Stimulated activated CD4-positive, alpha-beta T cell treated with anti-CD3 and anti-CD28 coated beads, TNF-alpha, amount 100 ng/mL, for 24 hours (primary cell): ENCODE measurements at places on chromosomes 1 and 21.
A peak's percentile ranks its signal among the peaks of the same experiment; 100 is the strongest.

DNA sequence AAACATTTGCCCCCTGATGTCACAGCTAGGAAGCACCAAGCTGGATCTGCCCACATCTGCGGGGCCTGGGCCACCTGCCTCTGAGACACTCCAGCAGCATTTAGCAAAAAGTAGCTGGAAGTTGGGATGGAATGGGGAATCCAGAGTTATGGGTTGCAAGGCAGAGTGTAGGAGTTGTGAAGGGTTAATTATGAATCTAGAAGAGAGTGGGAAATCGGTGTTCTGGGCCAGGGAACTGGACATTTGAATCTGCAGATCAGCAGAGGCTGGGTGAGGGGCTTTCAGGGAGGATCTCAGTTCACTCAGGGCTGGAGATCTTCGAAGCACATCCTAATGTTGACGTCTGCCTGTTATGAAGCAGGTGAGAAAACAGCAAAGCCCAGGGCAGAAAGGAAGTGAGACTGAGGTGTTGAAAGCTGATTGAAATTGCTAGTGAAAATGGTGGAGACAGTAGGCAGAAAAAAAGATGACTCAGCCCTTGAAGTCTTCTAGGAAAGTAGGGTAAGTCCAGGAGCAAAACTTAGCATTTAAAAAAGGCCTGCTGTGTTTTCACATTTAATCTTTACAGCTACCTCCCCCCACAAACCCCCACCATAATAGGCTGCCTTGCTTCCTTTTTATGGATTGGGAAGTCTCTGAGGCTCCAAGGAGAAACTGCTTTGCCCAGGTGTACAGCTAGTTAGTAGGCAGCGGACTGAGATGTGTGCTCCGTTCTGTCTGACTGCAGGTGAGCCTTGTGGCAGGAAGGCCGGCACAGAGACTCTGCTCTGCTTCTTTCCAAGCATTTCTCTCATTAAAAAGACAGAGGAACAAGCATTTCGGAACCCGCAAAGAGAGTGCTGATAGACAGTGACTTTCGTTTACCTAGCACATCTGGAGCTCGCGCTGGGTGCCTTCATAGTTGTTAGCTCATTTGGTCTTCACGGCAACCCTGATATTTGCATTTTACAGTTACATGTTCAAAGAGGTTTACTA, 7.2 kb downstream of the VANGL1 start:
- DNase-seq: peak; percentile 3

DNA sequence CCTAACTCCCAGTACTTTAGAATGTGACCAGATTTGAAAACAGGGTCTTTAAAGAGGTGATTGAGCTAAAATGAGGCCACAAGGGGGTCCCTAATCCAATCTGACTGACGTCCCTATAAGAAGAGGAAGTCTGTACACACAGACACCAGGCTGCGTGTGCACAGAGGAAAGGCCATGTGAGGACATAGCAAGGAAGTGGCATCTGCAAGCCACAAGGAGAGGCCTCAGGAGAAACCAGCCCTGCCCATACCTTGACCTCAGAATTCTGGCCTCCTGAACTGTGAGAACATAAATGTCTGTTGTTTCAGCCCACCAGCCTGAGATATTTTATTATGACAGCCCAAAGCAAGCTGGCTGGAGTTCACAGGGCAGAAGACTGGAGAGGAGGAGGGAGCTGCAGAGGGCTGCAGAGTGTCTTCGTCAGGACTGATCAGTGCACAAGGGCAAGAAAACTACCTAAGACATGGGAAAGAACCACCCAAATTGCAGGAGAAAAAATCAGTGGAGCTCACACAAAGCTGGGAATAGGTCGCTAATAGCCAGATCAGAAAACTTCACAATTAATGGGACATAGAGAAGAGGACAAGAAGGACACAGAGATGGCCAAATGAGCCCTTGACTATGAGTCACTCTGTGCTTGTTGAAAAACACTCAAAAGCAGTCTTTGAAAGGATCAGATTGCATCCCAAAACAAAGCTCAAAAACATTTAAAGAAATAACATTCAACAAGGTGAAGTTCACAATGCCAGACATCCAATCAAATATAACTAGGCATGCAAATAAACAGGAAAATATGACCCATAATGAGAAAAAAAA, 14.1 kb upstream of the WNT9A start:
- no peak for DNase-seq

- DNase-seq: peak; percentile 37
Observed at GRCh38 chr1:234768569-234769283, 158.7 kb upstream of the IRF2BP2 start.

GRCh38 chr1:107457989-107458388, 317.1 kb downstream of the NTNG1 start:
- DNase-seq: no peak

- no peak for DNase-seq
Observed at GRCh38 chr1:31238986-31239613, 587 bp downstream of the NKAIN1 start.

DNA sequence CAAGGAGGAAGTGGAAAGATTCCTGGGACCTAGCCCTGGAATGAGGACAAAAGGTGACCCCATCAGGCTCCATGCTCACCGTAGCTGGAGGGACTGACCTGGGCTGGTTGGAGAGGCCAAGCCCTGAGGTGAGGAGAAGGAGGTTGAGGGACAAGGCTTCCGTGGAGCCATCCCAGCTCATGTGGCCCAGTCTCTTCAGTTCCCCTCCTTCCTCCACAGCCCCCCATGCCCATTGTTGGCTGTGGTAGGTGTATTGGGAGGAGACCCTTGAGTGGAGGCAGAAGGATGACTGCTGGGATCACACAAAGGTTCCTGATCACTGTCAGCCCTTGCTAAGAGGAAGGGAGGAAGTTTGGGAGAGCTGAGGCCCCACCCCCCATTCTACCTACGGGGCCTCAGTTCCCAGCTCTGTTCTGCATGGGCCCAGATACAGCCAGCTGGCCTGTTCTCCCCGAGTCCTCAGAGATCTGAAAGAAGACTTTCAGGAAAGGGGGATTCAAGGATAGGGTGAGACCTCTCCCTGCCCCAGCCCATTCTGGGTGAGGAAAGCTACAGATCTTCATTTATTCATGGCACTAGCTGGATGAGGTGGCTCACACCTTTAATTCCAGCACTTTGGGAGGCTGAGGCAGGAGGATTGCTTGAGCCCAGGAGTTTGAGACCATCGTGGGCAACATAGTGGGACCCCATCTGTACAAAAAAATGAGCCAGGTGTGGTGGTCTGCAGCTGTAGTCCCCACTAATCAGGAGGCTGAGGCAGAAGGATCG, 17.3 kb downstream of the RHBG start:
- no peak for DNase-seq
